ENCODE measurements at places on chromosomes 7 and 10.

- DNase-seq = no peak
Observed at GRCh38 chr7:23907012-23907411, 197.0 kb downstream of the STK31 start.

- DNase-seq = no peak
Observed at GRCh38 chr7:121803039-121803438, 69.9 kb upstream of the PTPRZ1 start.

- no peak for DNase-seq
Observed at GRCh38 chr7:66255534-66256100, 50.5 kb downstream of the TPST1 start.

DNA sequence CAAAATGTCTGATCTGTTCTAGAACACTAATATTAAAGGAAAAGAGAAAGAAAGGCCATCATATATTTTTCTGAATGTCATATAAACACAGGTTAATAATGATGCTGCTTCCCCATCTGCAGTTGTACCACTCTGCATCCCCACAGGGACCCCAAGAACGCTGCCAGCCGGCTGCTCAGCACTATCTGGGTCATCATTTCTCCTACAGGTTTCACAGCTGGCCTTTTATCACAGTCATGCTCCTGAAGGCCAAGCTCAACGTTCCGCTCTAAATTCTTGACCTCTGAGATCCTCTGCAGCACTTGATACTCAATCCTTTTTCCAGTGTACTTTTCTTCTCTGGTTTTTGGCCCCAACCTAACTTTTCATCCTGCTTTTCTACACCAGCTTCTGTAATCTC is 4.8 kb downstream of the IDI1 start:
- no peak for DNase-seq

- no peak for DNase-seq
Observed at GRCh38 chr10:22183771-22184461, 33.9 kb downstream of the EBLN1 start.

DNA sequence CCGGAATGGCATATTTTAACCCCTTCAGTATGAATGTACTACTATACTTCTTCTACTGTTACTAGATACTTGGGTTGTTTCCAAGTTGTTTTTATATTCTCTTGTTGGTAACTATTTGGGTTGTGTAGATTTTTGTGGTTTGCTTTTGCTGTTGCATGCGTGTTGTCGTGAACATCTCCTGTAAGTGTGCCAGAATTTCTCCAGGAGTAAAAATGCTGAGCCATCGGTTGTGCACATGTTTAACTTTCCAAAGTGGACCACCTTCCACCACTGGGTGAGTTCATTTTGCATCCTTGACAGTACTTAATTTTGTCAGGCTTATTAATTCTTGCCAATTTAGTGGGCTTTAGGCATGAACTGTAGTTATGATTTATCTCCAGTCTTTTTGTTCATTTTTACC is 47.9 kb downstream of the CSGALNACT2 start:
- no peak for DNase-seq

- DNase-seq = no peak
Observed at GRCh38 chr10:22455068-22455857, 110.0 kb downstream of the SPAG6 start.

DNA sequence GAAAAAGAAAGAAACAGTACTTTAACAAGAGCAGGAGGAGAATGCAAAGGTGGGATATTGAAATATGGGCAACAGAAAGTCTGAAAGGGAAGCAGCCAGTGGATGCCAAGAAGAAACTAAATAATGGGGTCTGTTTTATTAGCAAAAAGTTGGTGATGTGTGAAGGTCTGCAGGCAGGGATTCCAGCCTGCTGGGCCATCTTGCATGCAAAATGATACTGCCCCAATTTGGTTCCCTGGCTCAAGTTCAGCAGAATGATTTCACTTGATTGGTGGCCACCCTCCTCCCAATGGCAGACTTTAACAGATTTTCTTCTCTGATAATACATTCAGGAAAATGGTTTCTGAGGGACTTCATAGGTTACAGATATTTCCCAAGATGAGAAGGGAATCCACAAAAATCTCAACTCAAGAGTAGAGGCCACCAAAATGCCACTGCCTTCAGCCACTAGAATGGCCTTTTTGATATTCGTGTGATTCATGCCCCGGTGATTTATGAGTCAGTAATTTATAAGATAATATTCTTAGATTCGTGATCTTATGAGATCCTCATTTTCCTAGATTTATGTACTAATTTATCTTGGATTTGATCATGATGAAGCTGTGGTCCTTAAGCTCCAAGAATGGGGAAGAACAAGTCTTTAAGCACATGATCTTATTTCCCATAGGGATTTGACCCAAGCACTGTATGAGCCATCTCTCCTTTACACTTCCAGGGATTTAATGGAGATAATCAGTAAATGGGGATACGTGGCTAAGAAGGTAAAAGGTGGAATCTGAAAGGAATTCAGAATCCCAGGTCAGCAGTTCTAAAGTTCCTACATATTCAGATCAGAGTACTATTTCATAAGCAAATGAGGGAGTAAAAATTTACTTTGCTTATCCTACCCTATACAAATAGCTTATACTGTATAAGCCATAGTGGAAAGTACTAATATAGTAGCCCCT is 32.3 kb upstream of the ADD3 start:
- no peak for DNase-seq

DNA sequence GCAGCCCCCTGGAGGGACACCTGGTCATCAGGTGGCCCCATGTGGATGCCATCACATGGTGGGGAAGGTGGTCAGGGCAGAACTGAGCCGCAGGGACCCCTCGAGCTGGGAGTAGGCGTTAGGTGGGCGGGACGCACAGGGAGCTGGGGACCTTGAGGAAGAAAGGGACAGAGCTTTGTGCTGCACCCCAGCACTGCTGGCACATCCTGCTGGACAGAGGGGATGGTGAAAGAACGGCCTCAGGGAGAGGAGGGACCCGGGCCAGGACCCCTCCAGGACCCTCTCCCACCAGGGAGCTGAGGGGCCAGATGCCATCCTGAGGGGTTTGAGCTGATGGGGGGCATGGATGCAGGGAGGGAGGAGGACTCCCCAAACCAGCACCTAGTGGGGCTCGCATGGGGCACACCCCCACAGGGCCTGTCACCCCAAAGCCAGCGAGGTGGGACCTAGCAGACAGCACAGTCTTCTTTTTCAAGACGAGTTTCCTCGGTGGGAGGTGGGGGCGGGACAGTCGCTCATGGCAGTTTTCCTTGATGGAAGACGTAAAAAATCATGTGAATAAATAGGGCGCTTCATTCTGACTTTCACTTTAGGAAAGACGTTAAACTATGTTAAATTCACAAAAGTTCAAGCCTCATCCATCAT is 43.3 kb downstream of the STK32C start:
- no peak for DNase-seq

DNA sequence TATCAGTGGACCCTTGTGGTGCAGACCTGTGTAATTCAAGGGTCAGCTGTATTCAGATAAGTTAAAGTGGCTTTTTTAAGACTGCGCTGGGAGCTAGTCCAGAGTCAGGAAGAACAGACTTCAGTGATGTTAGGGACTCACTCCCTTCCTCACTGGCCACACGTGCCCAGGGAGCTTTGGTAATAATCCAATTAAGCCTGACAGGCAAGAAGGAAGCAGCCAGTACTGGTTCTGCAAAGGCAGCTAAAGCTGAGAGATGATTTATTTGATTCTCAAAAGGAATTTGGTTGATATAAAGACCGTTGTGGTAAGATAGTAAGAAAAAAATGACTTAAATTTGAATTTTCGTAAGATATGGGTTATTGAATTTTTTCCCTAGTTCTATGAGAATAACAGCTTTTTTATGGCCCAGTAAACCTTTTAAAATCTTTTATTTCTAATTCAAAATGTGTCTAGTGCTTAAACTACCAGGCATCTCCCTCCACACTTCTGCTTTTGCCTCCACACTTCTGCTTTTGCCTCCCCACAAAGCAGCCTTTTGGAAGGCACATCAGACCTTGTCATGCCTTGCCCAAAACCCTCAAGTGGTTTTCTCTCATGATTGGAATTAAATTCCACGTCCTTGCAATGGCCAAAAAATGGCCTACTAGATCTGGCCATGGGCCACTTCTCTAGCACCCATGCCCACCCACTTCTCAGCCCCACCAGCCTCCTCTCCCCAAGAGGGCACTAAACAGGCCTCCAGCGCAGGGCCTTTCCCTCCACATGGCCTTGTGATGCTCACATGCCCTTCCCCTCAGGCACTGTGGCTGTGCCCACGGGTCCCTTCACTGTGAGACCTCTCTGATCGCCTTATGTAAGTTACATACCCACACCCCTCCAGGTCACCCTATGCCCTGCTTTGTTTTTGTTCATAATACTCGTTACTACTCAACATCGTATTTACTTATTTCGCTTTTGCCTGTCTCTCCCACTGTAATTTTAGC is 92.5 kb downstream of the POU6F2 start:
- DNase-seq = no peak

- DNase-seq = no peak
Observed at GRCh38 chr7:154484406-154484805, 432.2 kb downstream of the DPP6 start.

GRCh38 chr7:2041496-2042367 is 191.0 kb downstream of the MAD1L1 start:
- DNase-seq = no peak

GRCh38 chr10:61821153-61821552 is 80.3 kb upstream of the ARID5B start:
- no peak for DNase-seq

GRCh38 chr10:69317175-69317604 is 38.9 kb downstream of the HK1 start:
- DNase-seq = peak; percentile 59

DNA sequence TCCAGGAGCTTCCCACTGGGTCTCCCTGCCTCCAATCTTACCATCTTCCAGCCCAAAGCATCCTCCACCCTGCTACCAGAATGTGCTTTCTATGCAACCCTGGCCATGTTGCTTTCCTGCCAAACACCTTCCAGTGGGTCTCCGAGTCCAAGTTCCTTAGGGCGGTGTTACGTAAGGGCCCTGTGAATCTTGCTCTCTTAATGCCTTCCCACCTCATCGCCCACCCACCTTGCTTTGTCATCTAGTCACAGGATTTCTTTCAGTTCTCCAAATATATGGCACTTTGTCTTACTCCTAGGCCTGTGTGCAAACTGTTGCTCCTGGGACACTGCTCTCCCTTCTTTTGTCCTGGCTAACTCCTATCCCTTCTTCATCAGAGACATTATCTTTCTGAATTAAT is 344.5 kb downstream of the RPS24 start:
- DNase-seq = no peak

DNA sequence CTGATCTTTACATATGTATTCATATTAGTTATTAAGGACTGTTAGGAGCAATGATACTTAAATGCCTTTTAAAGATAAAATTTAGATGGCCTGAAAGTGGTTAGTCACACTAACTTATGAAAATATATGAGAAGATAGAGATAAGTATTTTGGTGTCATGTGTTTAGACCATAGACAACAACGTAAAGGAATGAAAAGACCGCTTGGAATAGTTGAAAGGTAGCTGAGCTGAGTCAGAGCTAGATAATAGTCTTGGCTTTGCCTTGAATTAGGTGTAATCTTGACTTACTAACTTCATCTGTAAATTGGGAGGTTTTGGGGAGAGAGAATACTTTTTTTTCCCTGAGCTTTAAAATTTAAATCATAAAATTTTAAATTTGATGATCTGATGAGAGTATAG is 127.0 kb downstream of the LYZL1 start:
- DNase-seq = no peak

- no peak for DNase-seq
Observed at GRCh38 chr10:99937630-99938029, 72.1 kb downstream of the DNMBP start.

DNA sequence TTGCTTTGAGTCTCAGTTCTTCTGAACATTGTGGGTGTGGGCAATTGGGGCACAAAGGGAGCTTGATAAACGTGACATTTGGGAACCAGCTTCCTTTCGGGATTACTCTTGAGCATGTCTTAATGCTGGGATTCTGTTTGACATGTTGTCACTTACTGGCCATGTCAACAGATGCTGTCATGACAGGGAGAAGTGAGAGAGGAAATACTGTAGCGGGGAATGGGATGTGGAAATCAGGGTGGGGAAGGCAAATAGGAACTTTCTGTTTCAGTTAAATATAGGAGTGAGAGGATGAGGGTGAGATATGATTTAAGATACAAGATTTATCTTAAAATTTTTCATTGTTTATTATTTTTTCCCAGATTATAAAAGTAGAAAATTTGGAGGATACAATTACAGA is 83.9 kb downstream of the SEC23IP start:
- DNase-seq = no peak

DNA sequence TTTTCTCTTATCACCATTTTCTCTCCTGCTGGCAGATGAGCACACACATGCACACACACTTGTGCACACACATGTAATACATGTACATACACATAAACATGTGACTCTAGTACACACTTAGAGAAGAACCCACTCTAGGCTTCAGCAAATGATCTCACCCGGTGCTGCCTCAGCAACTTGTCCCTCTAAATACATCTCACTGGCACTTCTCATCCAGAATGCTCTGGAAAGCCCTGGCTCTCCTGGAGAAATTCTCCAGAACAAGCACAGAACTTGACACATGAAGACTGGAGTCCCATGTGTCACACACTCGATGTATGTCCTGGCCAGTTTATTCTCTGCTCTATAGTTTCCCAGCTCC is 254.9 kb downstream of the ELMO1 start:
- no peak for DNase-seq

GRCh38 chr10:123559066-123559822 is 106.9 kb upstream of the GPR26 start:
- peak; percentile 86 for DNase-seq

DNA sequence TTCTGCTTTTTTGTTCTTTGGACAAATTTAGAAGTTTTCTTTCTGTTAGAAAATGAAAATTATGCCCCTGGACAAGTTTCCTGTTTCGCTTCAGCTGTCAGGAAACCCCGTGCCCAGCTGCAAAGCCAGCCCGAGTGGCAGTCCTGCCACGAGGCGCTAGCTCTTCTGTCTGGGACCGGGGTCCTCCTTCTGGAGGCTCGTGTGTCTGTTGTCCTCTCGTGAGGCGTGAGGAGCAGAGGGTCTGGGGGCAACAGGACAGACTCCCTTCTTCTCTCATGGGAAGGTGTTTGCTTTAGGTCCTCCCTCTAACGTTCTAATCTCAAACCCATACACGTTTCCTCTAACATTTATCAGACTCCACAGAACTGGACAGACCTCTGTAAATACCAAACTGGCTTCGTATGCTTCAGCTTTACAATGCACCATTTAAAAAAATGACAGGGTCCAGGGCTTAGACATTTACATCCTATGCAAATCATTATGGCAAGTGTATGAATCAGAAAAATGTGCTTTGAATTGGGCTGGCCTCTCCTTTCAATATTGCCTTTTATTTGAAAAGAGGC is 184.5 kb upstream of the SHH start:
- no peak for DNase-seq

- DNase-seq = no peak
Observed at GRCh38 chr10:129029051-129029450, 438.0 kb upstream of the MGMT start.
